ENCODE measurements at places on chromosomes 5 and 9. TPM values are rescaled to one million over a fixed set of nuclear protein-coding genes. Genes with fewer than 3 reads are reported as not detected.

The KIF4B gene
- 0.63 TPM for total RNA-seq

The ODF2 gene
- total RNA-seq, result 30.4 TPM

The GPR151 gene
- total RNA-seq, result under 0.01 TPM

The TAS2R1 gene
- 0.31 TPM for total RNA-seq

The PRRX2 gene
- not detected for total RNA-seq

The PCA3 gene
- 1.6 TPM for total RNA-seq

The SPINK7 gene
- not detected for total RNA-seq

The ICE1 gene
- 68.2 TPM for total RNA-seq

The CDH18 gene
- total RNA-seq, result 12.8 TPM

The XPA gene
- total RNA-seq, result 32.6 TPM

The GZMA gene
- total RNA-seq, result not detected

The PCDHB13 gene
- total RNA-seq, result 29.7 TPM

The ADAMTSL1 gene
- 44.1 TPM for total RNA-seq

The SEMA4D gene
- total RNA-seq, result 38.2 TPM
